ENCODE measurements at places on chromosomes 4 and X.
A peak's percentile ranks its signal among the peaks of the same experiment; 100 is the strongest.

- peak; percentile 32 for DNase-seq
Observed at GRCh38 chr4:55396308-55397125, 760 bp downstream of the TMEM165 start.

DNA sequence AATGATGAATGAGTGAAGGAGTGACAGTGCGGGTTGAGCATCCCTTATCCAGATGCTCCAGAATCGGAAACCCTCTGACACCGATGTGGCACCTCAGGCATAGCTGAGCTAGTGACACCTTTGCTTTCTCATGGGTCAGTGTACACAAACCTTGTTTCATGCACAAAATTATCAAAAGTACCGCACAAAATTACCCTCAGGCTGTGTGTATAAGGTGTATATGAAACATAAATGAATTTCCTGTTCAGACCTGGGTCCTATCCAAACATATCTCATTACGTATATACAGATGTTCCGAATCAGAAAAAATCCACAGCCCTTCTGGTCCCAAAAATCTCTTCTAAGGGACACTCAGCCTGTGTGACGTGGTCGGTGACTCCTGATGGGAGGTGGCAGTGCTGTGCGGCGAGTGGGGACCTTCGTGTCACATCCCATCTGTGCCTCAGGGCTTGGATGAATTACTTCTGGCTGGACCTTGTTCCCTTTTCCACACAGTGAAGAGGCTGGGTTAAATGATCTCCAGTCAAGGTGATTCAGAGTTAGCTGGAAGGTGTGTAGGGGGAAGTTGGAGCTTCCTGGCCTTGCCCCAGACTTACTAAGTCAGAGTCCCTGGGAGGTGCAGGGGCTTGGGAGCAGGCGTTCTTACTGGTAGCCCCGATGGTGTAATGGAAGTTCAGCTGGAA, 18.8 kb downstream of the RGS12 start:
- DNase-seq: no peak

DNA sequence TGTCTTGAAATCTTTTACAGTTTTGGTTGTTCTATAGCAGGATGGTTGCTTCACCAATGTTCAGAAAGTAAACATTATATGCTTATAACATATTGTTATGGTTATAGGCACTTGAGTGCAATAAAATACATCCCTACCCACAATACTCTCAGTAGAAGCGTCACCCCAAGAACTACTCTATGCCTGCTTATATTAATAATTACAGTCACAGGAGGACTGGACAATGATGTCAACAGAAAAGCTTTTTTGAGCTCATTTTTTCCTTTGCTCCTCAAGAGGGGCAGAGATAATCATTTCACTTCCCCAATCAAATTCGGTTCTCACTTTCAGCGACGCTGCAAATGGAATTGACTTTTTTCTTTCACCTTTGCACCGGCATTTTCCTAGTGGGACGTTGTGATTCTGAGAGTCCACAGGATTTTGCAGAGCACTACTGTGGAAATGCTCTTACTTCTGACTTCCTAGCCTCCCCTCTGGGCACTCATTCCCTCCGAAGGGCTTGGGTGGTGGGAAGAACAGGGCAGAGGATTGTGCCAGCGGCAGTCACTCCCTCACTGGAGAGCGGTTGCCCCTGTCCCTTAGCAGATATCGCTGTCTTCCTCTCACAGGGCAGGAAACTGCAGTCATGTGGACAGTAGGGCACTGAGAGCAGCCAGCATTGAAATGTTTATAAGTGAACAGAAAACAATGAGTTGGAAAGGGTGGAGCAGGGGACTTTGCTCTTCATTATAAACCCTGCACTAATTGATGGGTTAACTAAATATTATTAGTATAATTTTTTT, 24.9 kb upstream of the SGMS2 start:
- DNase-seq: peak; percentile 33

GRCh38 chr4:52728691-52729240, 22.5 kb downstream of the ERVMER34-1 start:
- no peak for DNase-seq

GRCh38 chrX:133391111-133391510, 24.2 kb downstream of the GPC4 start:
- DNase-seq: no peak

DNA sequence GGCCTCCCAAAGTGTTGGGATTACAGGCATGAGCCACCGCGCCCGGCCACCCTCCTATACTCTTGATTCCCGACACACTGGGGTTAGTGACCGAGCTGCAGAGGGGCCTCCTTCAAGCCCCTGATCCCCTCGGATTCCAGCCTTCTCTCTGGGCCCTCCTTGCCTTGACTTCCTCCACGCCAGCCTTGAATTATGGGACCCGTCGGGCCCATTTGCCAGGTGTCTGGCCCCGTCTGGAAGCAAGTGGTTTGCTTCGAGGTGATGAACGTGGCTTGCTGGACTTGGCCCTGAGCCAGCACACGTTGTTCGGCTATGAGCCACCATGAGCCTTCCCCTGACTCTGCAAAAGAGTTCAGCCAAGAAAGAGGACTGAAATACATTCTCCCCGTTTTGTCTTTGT, 37.4 kb upstream of the GRPEL1 start:
- peak; percentile 55 for DNase-seq

DNA sequence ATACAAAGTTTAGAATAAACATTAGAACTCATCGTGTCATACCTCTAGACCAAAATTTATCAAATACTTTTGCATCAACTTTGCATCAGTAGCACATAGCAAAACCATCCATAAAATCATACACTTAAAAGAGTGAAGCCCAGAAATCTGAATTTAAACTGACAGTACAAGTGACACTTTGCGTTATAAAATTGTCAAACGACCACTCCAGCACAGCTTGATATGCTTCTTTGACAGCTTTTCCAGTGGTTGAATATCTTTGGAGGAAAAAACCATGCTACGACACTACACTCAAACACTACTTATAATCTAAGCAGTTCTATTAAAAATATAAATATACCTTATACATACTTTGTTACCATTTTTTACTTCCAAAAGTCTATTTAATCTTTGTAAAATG, 1644.4 kb downstream of the STIM2 start:
- DNase-seq: no peak

- no peak for DNase-seq
Observed at GRCh38 chrX:44506678-44507077, 36.0 kb downstream of the FUNDC1 start.

DNA sequence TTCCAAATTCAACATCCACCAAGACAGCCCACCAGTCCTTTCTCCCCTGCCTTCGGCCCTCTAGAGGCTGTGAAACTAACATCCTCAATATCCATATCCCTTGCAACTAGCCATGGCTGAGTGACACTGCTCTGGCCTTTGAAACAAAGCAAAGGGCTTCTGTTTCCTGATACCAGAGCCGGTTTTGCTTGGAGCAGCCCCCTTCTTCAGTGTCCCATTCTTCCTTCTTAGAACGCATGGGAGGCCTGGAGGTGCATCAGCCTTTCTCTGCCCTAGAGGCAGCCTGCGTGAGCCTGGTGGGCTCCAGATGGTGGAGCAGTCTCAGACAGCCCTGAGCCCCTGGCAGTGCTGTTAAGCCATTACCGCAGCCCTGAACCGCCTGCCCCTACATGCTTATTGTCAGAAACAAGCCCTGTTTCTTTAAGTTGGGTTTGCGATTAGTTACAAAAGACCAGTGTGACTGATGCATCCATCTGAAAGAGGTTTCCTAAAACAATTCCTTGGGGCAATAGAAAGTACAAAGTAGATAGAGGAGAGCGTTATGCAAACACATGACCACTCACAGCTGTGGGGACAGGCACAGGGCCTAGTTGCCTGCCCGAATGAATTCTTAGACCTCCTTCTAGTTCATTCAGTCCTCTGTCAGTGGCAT, 74.1 kb downstream of the EVC start:
- no peak for DNase-seq

GRCh38 chrX:40471965-40472648, 108.7 kb upstream of the ATP6AP2 start:
- DNase-seq: no peak

DNA sequence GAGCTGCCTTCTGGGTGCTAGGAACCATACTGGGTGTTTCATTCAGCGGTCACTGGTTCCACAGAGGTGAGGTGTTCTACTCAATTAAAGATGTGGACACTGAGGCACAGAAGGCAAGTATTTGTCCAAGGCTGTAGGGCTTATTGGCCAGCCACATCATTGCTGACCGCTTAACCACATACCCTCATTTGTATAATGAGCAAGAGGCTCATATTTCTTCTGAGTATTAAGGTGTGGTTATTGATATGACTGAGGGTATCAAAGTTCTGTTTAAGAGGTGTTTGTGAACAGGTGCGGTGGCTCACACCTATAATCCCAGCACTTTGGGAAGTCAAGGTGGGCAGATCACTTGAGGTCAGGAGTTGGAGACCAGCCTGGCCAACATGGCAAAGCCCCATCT, 14.3 kb downstream of the RNF4 start:
- DNase-seq: no peak

DNA sequence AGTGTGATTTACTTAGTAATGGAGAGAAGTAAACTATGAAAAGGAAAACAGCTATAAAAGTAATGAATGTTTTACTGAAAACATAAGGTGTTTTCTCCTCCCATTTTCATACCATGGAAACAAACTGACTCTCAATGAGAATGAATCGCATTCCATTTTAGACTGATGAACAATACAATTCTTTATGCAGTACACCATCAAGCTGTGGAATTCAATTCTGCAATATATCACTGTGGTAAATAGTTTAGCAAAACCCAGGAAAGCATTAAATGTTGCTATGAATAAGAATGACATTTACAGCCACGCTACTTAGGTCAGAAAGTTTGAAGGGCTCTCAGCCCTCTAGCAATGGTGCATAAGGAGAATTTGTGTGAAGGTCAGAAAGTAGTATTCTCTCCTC, 7.4 kb downstream of the DCAF8L2 start:
- no peak for DNase-seq

GRCh38 chr4:151940926-151941617, 180.3 kb upstream of the GATB start:
- no peak for DNase-seq

DNA sequence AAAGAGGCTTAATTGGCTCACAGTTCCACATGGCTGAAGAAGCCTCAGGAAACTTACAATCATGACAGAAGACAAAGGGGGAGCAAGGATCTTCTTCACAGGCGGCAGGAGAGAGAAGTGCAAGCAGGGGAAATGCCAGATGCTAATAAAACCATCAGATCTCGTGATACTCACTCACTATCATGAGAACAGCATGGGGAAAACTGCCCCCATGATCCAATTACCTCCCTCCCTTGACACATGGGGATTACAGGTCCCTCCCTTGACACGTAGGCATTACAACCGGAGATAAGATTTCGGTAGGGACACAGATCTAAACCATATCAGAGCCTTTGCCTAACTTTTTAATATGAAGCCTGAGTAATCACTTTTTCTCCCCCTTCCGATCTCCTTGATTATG, 43.7 kb upstream of the MAPK10 start:
- DNase-seq: no peak

- DNase-seq: no peak
Observed at GRCh38 chr4:183872531-183872930, 32.6 kb upstream of the STOX2 start.

GRCh38 chr4:77600521-77601451, 4.8 kb upstream of the CXCL13 start:
- no peak for DNase-seq

DNA sequence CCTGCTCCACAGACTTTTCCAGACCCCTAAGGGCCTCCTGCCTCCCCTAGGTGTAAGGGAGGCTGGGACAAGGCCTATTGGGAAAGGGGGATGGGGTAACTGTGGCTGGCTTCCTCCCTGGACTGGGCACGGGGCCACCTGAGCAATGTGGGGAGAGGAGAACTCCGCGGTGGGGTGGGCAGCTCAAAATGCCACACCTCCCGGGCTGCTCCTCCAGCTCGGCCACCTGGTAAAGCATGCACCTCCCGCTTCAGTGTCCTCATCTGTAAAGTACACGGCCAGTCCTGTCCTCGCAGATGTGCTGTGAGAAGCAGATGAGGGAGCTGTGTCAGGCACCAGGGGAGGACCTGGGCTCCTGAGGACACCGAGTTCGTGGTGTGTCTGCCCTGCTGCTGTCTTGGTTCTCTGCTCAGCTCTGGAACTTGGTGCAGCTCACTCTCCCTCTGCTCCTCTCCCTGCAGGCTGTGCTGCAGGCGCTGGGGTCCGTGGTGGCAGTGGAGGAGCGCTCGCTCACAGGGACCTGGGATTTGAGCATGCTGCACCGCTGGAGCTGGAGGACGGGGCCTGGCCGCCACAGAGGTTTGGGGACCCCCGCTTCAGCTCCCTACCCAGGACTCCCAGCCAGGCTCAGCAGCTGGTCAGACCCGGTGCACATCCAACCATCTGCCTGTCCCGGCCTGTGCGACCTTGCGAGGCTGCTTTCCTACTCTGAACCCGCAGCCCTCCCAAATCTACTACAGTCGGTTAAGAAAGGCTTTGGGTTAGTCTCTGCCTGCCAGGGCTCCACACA, 20.8 kb upstream of the MRFAP1 start:
- DNase-seq: no peak

GRCh38 chrX:45830343-45830742, 629.7 kb upstream of the DIPK2B start:
- no peak for DNase-seq

DNA sequence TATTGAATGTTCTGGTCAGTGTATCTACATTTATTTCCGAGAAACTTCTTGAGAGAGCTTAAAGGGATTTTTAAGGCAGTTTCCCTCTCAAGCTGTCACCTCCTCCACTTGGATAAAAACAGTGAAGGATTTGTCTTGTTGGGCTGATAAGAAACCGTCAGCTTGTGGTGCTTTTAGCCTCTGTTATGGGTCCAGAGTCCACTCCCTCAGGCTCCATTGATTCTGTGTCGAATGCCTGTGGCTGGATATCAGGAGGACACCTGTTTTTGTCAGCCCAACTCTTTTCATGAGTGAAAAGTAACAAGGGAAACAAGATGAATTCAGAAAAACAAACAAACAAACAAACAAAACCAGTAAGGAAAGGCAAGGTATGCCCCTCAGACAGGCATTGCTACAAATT, 12.4 kb downstream of the CLCN4 start:
- DNase-seq: no peak

- no peak for DNase-seq
Observed at GRCh38 chr4:119832776-119833175, 204.2 kb upstream of the PDE5A start.

- no peak for DNase-seq
Observed at GRCh38 chr4:107989162-107989536, 540 bp upstream of the HADH start.

- DNase-seq: no peak
Observed at GRCh38 chrX:81779701-81780100, 577.8 kb downstream of the SH3BGRL start.

DNA sequence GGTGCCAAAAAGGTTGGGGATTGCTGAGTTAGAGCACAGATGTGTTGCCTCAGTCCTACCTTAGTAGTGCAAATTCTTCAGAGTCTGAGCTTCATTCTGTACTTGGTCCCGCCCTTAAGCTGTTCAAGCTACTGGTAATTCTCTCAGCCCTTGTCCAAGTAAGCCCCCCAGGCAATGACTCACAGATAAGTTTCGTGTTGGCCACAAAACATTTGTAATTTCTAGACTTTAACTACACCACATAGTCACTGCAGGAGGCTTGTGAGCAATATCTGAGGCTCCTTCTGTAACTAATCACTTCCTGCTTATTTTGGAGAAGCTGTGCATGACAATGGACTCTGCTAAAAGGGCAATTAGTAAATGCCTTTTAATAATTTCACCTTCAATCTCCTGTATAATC, 1420.5 kb downstream of the PCDH7 start:
- DNase-seq: no peak

Data from tibial artery (tissue), 4 donors.